ENCODE measurements at places on chromosomes 3 and 15.

GRCh38 chr3:117104792-117105191 lies 395.2 kb downstream of the TUSC7 start:
- DNase-seq = no peak

DNA sequence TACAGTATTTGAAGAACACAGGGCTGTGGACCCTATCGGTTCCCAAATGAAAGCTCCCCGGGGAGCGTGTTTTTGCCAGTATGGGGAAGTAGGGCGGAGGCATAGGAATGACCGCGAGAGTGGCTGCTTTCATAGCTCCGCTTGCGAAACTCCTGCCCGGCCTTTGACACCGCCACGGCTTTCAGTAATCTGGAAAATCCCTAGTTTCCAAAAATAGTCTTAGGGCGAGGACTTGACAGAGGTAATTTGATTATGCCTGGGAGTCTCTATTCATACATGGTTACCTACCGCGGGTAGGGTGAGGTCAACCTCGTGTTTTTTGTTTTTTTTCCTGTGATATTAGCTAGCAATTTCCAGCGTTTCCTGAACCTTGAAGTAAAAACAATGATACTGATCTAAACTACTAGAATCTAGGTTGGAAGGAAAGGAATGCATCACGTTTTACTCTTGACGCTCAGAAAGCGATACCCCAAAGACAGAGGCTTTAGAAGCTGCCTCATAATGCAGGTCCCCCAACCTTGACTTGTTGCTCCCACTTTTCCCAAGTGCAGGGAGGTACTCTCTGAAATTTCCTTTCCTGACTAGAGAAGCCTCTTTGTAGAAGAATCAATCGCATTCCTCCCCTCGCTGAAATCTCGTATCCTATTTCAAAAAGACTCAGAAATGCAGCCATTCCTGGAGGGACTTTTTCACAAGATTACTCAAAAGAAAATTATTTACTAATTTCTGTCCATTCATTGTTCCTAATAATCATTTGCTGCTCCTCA lies 894 bp upstream of the CCNL1 start:
- DNase-seq = no peak

- no peak for DNase-seq
Observed at GRCh38 chr3:197482001-197482400, 73.8 kb downstream of the BDH1 start.

- no peak for DNase-seq
Observed at GRCh38 chr3:99434190-99434589, 204.2 kb upstream of the COL8A1 start.

DNA sequence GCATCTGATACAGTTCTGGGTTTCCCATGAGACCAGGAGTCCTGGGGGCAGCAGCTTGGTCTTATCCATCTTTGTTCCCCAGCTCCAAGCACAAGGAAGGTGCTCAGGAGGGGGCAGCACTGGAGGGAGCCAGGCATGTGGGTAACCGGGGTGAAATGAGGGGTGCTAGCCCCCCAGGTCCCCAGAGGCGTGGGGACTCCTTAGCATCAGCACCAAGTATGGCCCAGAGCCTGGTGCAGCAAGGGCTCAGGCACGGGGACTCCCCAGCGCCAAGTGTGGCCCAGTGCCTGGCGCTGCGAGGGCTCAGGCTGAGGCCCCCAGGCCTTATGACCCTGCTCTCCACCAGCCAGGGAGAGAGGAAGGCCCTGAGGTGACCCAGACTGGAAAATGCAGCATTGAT lies 94.1 kb downstream of the CHSY1 start:
- DNase-seq = no peak

GRCh38 chr3:17349093-17349492 lies 393.3 kb downstream of the TBC1D5 start:
- no peak for DNase-seq

DNA sequence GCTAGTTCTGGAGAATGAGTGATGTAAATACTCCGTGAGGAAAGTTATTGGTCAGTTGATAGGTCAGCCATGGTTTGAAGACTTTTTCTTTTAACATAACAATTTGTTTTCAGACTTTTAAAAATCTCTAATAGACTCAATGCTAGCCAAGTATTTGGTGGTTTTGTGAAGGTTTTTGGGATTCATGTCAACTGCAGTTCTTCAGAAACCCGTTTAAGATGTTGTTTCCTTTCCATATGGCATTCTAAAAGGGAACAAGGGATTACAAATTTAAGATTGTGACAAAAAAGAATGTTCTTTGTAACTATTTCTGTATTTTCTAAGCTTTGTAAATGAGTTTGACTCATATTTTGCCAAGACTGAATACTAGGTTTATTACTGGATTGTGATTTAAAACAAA lies 281.7 kb upstream of the COL8A1 start:
- no peak for DNase-seq

DNA sequence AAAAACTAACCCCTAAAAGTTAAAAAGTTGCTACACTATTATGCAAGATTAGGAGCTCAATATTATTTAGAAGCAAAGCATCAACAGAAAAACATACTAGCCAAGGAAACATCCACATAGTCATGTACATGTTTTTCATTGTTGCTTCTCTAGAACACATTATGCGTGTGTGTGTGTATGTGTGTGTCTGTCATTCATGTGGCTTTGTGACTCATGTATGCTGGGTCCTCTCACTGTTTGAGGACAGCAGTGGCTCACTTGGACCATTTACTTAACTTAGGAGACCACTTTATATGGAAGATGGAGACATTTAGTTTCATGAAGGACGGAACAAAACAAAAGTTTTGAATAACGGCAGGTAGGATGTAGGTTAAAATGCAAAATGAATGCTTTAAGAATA lies 219.4 kb upstream of the THBS1 start:
- no peak for DNase-seq

GRCh38 chr3:47019201-47019600 lies 39.7 kb downstream of the NBEAL2 start:
- DNase-seq = no peak

All from stimulated activated CD8-positive, alpha-beta memory T cell treated with anti-CD3 and anti-CD28 coated beads, Interleukin-7, amount 100 ng/mL, for 24 hours (primary cell).